Muscle of leg (tissue), 16 donors: ENCODE measurements at places on chromosomes 11 and 22.

GRCh38 chr11:1457856-1458255 is 28.7 kb downstream of the MOB2 start:
- H3K27me3 ChIP-seq, result no peaks in the 10 kb centered on the region
- H3K36me3 ChIP-seq, result no peaks in the 10 kb centered on the region
- H3K4me1 ChIP-seq, result no peaks in the 10 kb centered on the region
- no peak for DNase-seq
- no peak overlapping the region for H3K4me3 ChIP-seq

DNA sequence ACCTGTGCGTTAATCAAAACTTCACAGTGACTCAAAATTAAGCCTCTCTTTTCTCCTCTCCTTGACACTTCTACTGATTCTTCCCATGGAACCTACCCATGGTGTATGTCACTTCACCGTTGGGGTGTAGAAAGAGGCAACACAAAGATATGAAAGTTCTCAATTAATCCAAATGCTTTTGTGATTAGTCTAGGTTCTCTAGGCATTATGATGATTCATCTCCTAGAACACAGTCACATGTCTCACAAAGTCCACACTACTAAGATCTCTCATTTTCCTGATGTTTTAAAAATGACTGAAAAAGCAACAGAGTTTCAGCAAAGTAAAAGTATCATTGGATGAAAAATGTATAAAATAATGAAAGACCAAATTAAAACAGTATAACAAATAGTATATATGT is 13.7 kb upstream of the SCGB2A2 start:
- H3K4me1 ChIP-seq, result no peaks in the 10 kb centered on the region
- H3K36me3 ChIP-seq, result no peaks in the 10 kb centered on the region
- no peak overlapping the region for H3K27ac ChIP-seq
- no peak overlapping the region for H3K4me3 ChIP-seq
- H3K27me3 ChIP-seq, result peaks cover 2% of the 10 kb centered on the region
- no peak for DNase-seq

DNA sequence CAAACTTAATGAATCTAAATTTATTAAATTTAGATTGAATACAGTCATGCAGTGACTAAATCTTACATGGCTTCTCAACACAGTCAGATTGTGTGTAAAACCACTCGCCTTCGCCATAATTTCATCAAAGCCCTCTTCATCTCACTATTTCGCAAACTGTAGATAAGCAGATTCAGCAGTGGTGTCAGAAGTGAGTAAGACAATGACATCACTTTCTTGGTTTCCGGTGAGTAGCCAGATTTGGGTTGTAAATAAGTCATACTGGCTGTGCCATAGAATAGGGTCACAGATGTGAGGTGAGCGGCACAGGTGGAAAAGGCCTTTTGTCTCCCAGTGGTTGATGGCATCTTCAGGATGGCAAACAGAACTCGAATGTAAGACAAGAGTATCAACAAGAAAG is 3.4 kb downstream of the OR10A6 start:
- H3K4me1 ChIP-seq, result no peaks in the 10 kb centered on the region
- DNase-seq, result no peak
- H3K4me3 ChIP-seq, result no peak overlapping the region
- H3K36me3 ChIP-seq, result no peaks in the 10 kb centered on the region
- H3K27ac ChIP-seq, result no peak overlapping the region

DNA sequence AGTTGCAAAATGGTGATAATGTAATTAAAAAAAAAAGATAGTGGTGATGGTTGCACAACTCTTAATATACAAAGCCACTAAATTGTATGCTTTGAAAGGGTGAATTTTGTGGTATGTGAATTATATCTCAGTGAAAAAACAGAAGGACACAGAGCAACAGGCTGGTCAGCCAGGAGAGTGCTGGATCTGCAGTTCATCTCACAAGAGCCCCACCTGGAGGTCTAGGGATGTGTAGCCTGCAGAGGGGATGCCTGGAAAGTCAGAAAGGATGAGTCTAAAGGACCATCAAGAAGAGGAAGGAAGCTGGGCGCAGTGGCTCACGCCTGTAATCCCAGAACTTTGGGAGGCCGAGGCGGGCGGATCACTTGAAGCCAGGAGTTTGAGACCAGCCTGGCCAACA is 9.0 kb downstream of the POLR3H start:
- no peaks in the 10 kb centered on the region for H3K4me1 ChIP-seq
- peaks cover 52% of the 10 kb centered on the region for H3K36me3 ChIP-seq
- no peak overlapping the region for H3K27ac ChIP-seq
- no peaks in the 10 kb centered on the region for H3K27me3 ChIP-seq
- no peak overlapping the region for H3K4me3 ChIP-seq
- DNase-seq, result no peak

DNA sequence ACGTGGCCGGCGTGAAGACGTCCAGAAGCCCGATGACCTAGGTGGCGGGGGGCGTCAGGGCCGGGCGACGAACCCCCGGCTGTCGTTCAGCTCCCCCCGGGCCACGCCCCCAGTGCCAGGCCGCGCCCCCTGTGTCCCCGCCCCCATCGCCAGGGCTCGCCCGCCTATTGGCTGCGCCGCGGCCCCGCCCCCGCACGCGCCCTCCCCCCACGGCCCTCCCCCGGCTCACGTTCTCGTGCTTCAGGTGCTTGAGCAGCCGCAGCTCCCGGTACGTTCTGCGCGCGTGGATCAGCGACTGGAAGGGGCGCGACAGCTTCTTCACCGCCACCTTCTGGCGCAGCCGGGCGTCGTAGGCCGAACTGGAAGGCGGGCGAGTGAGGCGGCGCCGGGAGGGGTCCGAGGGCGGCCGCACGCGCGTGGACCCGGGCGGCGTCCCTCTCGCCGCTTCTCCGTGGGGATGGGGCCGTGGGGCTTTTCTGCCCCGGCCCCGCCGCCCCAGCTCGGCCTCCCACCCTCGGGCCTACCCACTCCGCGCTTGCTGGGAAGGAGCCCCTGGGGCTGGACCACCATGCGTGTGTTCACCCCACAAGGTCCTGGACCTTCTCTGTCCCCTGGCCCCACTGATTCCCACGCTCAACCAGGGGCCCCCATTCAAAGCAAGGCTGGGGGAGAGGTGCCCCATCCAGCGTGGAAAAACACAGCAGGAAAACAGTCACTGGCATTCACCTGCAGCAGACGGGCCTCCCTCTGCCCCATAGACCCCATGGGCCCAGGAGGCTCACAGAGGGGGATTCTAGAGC is 2.4 kb downstream of the MAPK11 start:
- peaks cover 49% of the 10 kb centered on the region for H3K4me1 ChIP-seq
- no peaks in the 10 kb centered on the region for H3K36me3 ChIP-seq
- no peak overlapping the region for H3K4me3 ChIP-seq
- H3K27me3 ChIP-seq, result peaks cover 59% of the 10 kb centered on the region
- H3K27ac ChIP-seq, result no peak overlapping the region
